ENCODE measurements at places on chromosomes 1 and 21.
A peak's percentile ranks its signal among the peaks of the same experiment; 100 is the strongest.

DNA sequence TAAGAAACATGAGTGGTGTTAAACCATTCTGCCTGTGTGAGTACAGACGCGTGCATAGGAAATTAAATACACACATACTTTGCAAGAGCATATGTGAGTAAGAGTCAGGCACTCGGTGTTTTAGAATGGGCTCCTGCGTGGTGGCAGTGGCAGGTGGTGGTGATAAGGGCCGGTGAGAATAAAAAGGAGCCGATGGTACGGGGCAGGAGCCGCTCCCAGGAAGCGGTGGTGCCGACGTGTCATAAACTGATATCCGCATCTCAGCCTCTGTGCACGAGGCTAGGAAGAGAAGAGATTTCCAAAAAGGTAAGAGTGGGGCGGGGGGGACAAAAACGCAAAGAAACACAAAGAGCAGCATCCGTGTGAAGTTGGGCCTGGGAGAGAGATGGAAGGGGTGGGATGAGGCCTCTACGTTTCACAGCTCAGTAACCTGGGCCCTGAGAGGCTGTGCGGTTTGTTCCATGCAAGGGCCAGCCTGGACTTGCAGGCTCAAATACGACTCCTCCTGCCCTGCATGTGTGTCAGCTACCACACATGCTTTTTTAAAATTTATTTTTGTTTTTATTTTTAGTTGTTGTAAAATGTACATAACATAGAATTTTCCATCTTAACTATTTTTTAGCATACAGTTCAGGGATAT, 127.7 kb upstream of the COL6A1 start:
- DNase-seq = no peak

DNA sequence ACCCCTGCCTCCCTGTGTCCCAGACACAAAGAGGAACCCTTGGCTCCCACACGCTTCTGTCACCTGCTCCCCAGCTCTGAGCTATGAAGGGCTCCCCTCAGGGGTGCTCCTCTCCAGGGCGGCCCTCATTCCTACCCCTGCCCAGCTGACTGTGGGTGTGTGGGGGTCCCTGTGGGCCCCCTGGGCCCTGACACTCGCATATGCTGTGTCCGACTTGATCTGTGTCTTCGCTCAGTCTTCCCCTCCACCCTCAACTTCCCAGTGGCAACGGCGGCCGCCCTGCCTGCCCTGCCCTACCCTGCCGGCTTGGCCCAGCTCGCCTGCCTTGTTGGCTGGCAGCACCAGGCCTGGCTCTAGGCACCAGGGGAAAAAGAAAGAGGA, 1.2 kb downstream of the KCNQ4 start:
- DNase-seq = no peak

GRCh38 chr1:77227381-77227780, 8.2 kb upstream of the PIGK start:
- DNase-seq = no peak

DNA sequence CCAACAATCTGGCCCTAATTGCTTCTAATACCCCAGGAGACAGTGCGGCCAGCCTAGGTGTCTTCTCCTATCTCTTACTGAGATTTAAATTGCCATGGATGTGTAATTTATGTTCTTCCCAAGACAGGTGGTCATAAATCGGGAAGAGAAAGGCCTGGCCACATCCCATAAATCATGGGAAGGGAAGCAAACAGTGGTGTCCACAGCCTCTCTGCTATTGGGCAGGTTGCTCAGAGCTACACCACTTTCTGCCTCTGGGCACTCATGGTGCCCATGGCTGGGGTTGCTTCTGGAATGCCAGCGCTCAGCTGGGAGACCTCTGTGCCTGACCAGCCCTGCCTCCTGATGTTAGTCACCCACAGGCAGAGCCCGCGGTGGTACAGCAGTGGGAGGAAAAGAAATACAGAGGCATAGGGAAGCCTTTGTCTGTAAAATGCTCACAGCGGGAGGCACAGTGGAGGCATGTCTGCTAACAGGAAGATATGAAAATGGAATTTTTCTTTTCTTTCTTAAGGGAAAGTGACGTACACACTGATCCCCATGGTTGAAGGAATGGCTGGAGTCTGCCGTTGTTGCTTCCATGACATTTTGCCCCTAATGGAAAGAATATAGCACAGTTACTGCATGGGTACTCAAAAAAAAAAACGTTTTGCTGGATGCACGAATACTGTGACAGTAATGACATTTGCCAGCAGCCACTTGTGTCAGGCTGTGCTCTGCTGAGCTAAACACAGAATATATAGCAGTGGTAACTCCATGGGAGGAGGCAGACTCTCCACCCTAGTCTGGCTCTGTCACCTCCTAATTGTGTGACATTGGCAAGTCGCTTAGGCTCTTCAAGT, 21.9 kb downstream of the MTARC1 start:
- no peak for DNase-seq

- peak; percentile 98 for DNase-seq
These were observed 313.5 kb downstream of the DISC1 start for GRCh38 chr1:231940116-231940515.

DNA sequence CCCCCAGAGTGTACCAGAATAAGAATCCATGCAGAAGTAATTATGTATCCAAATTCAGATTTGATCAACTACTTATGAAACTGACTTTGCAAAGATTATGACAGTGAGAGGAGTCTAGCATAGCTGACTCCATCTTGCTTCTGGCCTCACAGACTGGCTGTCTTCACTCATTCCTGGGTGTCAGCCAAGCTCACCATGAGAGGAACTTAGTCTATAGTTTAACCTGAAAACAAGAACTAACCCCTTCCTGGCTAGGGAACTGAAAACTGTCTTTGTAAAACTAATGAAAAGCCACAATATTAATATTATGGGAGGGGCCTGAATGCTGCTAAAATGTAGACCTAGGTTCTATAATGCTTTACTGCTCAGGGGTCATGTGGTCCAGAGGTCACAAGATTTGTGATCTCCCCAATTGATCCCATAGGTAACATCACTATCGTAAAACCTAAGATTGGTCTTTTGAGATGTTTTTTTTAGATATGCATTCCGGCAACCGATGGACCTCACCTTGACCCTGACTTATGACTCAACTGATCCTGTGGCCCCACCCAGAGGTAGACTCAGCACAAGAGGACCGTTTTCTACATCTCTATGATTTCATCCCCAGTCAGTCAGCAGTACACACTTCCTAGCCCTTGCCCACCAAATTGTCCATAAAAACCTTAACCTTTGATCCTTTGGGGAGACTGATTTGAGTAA, 55.2 kb downstream of the ATP1B1 start:
- no peak for DNase-seq

- no peak for DNase-seq
These were observed 131.6 kb upstream of the SAMSN1 start for GRCh38 chr21:14677639-14678179.

- DNase-seq = no peak
These were observed 9.2 kb downstream of the INSL5 start for GRCh38 chr1:66791621-66792610.

GRCh38 chr1:24683713-24684162, 40.6 kb downstream of the SRRM1 start:
- no peak for DNase-seq

- no peak for DNase-seq
These were observed 179.4 kb upstream of the SGIP1 start for GRCh38 chr1:66354311-66355201.

- DNase-seq = peak; percentile 97
These were observed 14.0 kb upstream of the SYNC start for GRCh38 chr1:32716312-32717148.

GRCh38 chr1:6803357-6803756, 18.1 kb downstream of the CAMTA1 start:
- no peak for DNase-seq

DNA sequence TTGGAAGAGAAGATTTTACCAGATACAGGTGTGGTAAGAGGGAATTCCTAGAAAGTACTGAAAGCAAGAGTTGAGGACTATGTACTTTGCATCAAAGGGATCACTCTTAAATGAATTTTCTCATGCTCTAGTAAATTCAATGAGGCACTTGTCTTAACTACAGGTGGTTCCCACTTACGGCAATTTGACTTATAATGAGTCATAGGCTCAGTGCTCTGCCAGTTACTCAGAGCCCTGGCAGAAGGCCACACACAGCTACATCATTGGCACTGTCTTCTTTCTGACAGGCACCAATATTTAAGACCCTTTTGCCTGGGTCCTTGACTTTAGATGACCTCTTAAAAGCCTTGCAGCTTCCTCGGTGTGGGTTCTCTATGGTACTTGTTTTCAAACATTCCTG, 15.9 kb upstream of the ADAMTS5 start:
- no peak for DNase-seq

DNA sequence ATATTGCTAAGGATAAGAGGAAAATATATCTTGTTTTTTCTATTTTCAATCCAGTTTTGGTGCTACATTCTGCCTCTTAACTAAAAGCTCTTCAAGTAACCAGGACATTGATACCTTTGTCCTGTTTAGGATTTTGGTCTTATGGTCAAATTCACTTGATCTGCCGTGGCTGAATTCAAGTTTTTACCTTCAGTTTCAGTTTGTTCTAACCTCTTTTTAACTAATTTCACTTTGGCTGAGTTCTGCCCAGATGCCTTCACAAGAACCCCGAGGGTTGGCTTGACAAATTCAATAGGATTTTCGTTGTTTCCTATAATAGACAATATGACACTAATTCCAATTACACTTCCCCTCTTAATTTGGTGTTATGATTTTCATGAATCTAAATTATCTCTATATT, 84.5 kb upstream of the C1orf21 start:
- DNase-seq = no peak

GRCh38 chr1:203517426-203518110, 23.6 kb downstream of the OPTC start:
- no peak for DNase-seq

GRCh38 chr21:46092811-46093667, 4.9 kb upstream of the COL6A2 start:
- no peak for DNase-seq

DNA sequence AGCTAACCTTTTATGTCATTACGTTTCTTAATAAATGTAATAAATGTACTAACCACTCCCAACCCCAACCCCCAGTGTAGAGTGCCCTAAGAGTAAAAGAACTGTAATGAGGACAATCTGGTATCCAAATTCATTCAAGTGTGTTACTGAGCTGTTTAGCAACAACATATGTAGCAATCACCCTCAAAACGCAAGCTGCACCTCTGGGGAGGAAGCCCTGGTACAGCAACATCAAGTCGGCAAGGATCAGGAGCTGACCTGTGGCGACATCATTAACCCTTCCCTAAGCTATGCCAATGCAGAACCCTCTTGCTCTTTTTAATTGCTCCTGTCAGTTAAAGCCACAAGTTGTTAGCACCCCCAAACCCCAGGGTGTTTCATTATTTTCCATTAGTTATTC, 47.1 kb downstream of the STX6 start:
- no peak for DNase-seq

GRCh38 chr21:32834916-32835235, 63.3 kb upstream of the PAXBP1 start:
- no peak for DNase-seq

DNA sequence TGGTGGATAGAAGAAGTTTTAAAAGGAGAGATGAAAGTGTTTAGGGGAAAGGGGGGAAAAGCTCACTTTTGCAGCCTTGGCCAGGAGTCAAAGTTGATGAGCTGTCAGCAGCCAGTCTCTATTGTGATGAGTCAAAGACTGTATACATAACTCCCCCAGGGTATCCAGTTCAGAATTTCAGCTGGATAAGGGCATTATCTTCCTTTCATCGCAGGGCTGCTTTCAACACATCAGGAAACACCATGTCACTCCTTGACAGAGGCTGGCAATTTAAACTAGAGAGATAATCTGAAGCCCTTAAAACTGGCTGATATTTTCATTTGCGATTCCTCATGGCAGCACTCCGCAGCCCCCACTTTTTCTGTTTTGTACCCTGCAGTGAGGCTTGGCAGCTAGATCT, 328.5 kb downstream of the TBX15 start:
- DNase-seq = no peak

- no peak for DNase-seq
These were observed 233.8 kb upstream of the JUN start for GRCh38 chr1:59017501-59018231.

- DNase-seq = no peak
These were observed 20.4 kb downstream of the USP33 start for GRCh38 chr1:77739235-77739634.

- no peak for DNase-seq
These were observed 70.9 kb downstream of the SDC3 start for GRCh38 chr1:30837653-30838052.

GRCh38 chr1:228830954-228831481, 95.7 kb downstream of the RHOU start:
- DNase-seq = no peak

DNA sequence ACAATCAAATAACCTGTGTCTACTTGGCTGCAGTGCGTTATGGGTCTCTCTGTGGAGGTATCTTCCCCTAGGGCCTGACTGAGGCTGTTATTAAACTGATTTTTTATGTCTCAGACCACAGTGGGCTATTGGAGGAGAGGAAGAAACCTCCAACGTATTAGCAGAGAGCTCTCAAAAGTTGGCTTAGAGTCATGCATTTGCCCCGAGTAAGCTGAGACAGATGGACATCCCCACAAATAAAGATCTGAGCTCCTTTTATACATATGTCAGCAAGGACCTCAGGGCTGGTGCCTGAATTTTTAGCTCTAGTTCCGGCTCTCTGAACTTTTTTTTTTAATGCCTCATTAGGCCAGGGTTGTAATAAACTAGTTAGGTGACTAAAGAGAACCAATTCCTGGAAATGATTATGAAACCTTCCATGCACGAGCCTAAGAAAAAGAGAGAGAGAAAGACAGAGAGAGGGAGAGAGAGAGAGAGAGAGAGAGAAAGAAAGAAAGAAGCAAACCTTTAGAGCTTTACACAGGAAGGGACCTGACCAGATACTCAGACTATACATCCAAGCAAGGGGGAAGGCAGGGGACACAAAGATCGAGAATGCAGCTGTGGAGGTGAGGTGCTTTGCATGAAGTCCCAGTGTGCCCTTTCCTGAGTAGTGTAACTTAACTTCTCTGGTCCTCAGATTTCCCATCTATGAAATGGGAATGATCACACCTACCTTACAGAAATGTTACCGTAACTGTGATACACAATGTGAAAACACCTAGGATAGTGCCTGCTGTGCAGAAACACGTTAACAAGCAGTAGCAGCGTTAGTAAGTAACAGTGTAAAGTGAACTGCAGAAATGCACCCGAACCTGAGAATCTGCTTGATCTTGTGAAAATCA, 8.4 kb upstream of the PIGR start:
- DNase-seq = no peak

- DNase-seq = no peak
These were observed 40.3 kb downstream of the ZZZ3 start for GRCh38 chr1:77642196-77642595.

GRCh38 chr1:107776900-107777663, 187.9 kb downstream of the VAV3 start:
- peak; percentile 24 for DNase-seq

GRCh38 chr1:8448911-8449661, 131.2 kb downstream of the SLC45A1 start:
- no peak for DNase-seq

Measured in DMS79 (cell line).